ENCODE measurements at places on chromosomes 5 and 9.

DNA sequence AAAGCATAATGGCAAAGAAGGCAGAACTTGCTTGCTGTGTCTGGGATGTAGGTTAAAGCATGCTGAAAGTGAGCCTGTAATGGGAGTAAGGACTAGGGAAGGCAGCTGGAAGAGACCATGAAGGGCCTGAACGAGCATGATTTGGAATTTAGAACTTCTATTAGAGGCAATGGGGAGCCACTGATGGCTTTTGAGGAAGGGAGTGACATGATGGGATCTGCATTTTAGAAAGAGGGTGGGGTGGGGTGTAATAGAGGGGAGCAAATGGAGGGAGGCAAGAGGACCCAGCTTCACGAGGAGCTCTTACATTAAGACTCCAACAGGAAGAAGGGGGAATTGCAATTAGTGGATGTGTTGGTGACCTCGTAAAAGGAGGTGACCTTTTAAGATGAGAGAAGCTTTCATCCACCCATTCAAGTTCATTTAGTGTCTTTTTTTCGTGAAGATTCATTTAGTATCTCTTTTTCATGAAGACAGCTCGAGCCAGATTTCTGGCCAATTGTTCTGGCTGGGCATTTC, 13.6 kb upstream of the GABRP start:
- DNase-seq = no peak

- DNase-seq = no peak
Measured at GRCh38 chr5:43202380-43202779, 10.4 kb downstream of the NIM1K start.

DNA sequence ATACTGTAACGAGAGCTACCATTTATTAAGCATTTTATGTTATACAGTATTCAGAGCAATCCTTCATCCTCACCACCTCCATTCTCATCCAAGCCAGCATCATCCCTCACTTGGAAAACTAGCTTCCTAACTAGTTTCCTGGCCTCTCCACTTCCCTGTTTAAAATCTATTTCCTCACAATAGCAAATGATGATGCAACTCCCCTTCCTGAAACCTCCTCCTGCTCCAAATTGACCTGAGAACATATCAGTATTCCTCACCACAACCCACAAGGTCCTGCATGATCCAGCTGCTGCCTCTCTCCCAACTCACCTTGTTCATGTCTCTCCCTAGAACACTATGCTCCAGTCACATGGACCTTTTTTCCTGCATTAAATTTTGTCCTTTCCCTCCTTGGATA, 4.3 kb upstream of the SLC36A2 start:
- no peak for DNase-seq

- DNase-seq = no peak
Measured at GRCh38 chr9:136645903-136646754, 16.6 kb upstream of the EGFL7 start.

GRCh38 chr5:114208120-114208519, 153.8 kb upstream of the KCNN2 start:
- no peak for DNase-seq

GRCh38 chr5:38751103-38751502, 94.7 kb upstream of the OSMR start:
- DNase-seq = no peak

- no peak for DNase-seq
Measured at GRCh38 chr9:27633764-27634163, 60.5 kb upstream of the C9orf72 start.

- peak; percentile 16 for DNase-seq
Measured at GRCh38 chr5:61625681-61626621, 293.9 kb downstream of the ZSWIM6 start.

DNA sequence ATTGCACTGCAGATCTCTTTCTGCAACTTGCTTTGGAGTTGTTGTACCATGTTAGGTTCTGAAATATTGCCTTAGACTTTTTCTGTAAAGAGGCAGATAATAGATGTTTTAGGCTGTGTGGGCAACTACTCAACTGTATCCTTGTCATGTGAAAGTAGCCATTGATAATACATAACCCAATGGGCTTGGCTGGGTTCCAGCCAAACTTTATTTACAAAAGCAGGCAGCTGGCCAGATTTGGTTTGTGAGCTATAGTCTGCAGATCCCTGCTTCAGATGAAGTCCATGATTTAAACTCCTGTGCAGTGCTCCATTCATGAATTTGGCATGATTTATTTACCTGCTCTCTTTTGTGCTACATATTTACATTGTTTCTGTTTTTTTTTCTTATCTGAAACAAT, 300.4 kb downstream of the IRX2 start:
- no peak for DNase-seq

GRCh38 chr9:87595610-87596009, 97.9 kb downstream of the DAPK1 start:
- DNase-seq = no peak

- DNase-seq = no peak
Measured at GRCh38 chr9:89532944-89533343, 35.0 kb upstream of the SEMA4D start.

DNA sequence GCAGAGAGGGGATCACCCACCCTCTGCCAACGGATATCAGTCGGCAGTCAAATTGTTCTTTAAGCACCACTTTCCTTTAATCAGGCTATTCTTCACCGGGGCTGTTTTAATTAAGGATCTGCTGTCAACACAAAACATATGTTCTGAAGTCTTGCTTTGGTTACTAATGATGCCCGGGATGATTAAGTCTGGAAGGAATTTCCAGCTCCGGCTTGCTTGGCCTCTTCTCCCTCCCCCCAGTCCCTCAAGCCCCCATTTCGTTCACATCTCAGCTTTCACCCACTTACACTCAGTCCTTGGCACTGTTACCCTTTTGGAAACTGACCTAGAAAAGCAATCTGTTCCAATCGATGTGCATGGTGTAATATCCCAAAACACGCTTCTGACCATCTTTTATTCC, 74.7 kb downstream of the MSX2 start:
- no peak for DNase-seq

DNA sequence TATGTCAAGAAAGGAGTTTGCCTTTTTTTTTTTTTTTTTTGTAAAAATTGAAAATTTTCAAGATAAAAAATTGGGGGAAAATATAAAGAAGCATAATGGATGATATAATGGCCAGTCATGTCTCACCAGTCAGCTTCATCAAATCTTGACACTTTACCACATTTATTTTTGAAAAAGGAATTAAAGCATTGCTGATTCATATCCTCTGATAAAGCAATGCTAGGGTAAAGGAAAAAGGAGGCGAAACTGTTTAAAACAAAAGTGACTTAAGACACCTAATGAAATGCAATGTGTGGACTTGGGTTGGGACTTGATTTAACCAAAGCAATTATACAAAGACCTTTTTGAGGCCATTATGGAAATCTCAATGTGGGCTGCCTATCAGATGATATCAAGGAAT, 208.5 kb downstream of the ARHGAP26 start:
- DNase-seq = no peak

- DNase-seq = no peak
Measured at GRCh38 chr9:110309681-110310080, 28.0 kb downstream of the TXNDC8 start.

DNA sequence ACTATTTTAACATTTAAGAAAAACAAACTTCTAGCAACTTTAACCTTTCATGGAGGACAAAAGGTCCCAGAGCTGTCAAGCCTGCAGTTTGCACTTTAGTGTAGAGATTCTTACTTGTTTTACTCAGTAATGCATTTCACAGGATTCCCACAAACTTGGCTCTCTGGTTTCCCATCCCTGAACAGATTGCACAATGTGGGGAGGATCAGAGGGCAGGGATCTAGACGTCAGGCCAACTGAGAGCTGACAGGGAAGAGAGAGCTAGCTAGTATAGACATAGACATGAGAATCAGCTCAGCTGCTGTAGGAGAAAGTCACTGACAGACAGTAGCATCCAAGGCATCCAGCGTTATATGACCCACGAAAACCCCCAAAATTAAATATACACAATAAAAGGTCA, 20.9 kb upstream of the BNIP1 start:
- DNase-seq = no peak

GRCh38 chr5:142432369-142432863, 107.6 kb upstream of the SPRY4 start:
- DNase-seq = peak; percentile 12

DNA sequence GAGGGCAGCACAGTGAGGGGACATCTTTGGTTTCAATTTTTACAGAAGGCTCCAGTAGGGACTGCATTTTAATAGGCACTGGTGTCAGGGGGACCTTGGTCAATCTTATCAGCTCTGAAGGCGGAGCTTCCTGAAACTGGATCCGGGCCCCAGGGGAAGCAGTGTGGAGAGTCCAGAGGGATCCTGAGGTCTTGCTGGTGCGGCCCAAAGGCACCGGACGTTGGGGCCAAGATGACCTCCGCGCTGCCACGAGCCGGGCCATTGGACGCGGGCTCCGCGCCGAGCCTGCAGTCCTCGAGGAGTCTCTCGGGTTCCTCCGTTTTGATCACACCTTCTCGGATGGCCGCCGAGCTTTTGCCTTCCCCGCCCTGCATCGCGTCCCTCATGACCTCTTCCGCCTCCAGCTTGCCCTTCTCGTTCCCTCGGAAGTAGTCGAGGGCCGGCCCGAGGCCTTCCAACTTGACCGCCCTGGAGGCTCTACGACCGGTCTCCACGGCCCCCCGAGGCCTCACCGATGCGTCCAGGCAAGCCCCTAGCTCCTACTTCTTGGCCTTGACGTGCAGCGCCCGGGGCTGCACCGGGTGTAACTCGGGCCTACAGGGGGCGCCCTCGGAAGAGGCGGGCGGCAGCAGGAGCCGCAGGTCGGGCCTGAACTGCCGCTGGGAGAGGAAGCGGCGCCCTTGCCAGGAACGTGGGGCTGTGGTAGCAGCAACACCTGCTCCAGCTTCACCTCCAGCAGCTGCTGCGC, 18.8 kb downstream of the C5orf52 start:
- no peak for DNase-seq

GRCh38 chr5:159161361-159162214, 47.8 kb downstream of the RNF145 start:
- DNase-seq = no peak

DNA sequence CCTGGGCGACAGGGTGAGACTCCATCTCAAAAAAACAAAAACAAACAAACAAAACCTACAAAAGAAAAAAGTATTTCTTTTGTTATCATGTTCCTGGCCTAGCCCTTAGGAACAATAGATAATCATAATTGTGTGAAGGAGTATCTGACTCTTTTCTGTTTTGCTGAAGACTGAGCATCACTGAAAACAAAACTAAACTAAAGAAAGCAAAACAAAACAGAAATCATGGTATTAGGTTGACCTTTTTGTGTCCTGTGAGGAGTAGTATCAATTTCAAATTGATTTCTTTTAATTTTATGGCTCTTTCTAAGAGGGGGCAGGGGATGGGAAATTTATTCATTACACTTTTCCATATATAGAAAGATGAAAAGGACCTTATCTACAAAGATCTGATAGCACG, 246.0 kb downstream of the YTHDC2 start:
- no peak for DNase-seq

DNA sequence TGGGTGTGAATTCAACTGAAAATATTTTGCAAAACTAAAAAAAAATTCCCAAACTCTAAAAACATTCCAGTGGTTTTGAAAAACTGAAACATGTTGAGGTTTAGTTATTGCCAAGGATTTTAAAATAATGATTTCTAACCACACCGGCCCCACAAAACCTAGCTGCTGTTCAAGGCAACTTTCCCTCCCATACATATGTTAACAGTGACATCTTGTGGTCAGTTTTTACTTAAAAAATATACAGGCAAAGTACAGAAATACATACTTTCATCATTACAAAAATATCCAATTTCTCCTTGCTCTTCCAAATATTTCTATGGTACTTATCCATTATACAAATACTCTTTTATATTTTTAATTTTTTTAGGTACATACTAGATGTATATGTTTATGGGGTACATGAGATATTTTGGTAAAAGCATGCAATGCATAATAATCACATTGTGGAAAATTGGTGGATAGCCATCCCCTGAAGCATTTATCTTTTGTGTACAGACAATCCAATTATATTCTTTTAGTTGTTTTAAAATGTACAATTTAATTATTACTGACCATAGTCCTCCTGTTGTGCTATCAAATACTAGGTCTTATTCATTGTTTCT, 34.4 kb upstream of the MRPS30 start:
- no peak for DNase-seq

- no peak for DNase-seq
Measured at GRCh38 chr9:26746357-26747072, 146.1 kb downstream of the CAAP1 start.

DNA sequence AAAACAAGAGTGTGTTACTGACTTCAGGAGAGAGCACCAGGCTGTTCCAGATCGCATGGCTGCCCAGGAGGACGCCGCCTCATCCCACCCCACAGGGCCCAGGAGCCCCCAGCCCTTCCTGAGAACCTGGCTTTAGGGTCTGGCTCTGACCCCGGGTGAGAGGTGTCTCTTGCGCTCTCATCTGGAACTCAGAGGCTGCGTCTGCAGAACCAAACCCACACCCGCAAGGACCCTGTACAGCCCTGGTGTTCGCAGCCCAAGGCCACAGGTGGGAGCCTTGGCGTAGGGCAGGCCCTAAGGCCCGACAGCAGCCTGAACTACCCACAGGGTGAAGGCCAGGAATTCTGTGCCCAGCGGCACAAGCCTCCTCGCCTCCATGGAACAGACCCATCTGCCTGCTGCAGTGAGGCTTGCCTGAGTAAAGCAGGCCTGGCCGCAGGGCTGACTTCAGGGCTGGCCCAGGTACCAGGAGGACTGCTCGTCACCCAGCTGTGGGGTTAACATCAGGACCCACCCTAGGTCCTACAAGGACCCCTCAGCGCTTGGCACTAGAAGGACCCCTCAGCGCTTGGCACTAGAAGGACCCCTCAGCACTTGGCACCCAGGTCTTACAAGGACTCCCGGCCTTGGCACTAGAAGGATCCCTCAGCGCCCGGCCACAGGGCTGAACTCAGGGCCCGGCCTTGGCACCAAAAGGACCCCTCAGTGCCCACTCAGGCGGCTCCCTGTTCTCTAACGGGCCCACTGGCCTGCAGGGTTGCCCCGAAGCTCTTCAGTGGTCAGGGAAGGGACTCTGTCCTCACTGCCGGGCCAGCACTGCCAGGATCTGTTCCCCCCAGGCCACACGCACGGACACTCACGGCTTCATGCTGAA, 48.2 kb downstream of the NKD2 start:
- DNase-seq = no peak
